ENCODE measurements at places on chromosomes 11 and 22. TPM values are rescaled to one million over a fixed set of nuclear protein-coding genes. Genes with fewer than 3 reads are reported as not detected.

GRCh38 chr11:134514354-134514951, 102.4 kb upstream of the B3GAT1 start:
- H3K27ac ChIP-seq: no peak overlapping the region
- H3K4me1 ChIP-seq: peaks cover 6% of the 10 kb centered on the region
- no peak for DNase-seq
- peaks cover 13% of the 10 kb centered on the region for H3K27me3 ChIP-seq
- H3K4me3 ChIP-seq: no peak overlapping the region
- no peaks in the 10 kb centered on the region for H3K36me3 ChIP-seq

GRCh38 chr11:9817191-9817590, 153.3 kb downstream of the SWAP70 start:
- no peak for DNase-seq
- H3K27ac ChIP-seq: no peak overlapping the region
- H3K27me3 ChIP-seq: no peaks in the 10 kb centered on the region
- H3K4me3 ChIP-seq: no peak overlapping the region

DNA sequence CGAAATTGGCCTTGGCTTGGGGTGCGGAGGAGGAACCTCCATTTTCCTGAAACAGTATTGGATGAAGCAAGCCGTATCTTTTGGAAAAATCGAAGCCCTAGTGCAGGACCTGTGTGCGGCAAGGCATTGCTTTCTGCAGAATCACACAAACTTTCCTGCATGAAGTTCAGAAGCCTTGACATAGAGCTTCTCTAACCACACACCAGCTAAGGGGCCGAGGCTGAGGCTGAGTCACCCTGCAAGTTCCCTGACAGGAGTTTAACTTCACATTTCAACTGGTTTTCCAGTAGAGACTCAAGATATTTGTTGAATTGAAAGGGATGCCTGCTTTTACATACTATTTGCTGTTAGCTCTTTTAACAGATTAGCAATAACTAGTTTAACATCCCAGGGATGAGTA, 67.8 kb downstream of the TCF20 start:
- H3K4me3 ChIP-seq: no peak overlapping the region
- no peaks in the 10 kb centered on the region for H3K36me3 ChIP-seq
- H3K27ac ChIP-seq: no peak overlapping the region
- peak; percentile 30 for DNase-seq

DNA sequence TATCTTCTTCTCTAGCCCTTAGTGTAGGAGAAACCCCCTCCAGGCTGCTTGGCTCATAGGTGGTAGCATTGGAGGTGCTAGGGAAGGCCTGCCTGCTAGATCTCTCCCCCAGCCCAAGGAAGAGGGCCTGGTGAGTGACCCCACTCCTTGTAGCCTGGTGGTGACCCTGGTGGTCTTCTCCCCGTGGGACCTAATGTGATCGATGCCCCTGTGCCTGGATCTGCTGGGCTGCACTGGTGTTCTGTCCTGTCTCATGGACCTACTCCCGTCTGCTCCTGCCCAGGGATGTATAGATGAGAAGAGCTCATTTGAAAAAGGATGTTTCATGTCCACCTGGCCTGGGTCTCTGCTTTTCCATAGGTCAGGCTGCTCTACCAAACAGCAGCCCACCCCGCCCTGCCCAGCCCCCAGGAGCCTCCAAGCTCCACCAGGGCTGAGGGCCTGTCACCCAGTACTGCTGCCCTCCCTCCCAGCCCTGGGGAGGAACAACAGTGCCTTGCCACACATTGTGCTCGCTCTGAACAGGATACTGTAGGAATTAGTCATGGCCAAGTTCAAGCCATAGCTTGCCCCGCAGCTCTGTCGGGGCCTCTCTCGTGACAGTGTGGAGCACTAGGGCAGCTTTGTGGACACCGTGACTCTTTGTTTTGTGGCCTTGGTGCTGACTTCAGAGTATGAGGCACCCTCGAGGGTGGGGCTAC, 19.7 kb downstream of the SLC37A2 start:
- H3K4me3 ChIP-seq: no peak overlapping the region
- H3K27ac ChIP-seq: no peak overlapping the region
- no peaks in the 10 kb centered on the region for H3K4me1 ChIP-seq
- H3K36me3 ChIP-seq: no peaks in the 10 kb centered on the region
- H3K27me3 ChIP-seq: no peaks in the 10 kb centered on the region

- no peaks in the 10 kb centered on the region for H3K4me1 ChIP-seq
- H3K36me3 ChIP-seq: peaks cover 71% of the 10 kb centered on the region
- no peak for DNase-seq
- no peak overlapping the region for H3K4me3 ChIP-seq
- H3K27ac ChIP-seq: no peak overlapping the region
- H3K27me3 ChIP-seq: no peaks in the 10 kb centered on the region
Measured at GRCh38 chr11:121053244-121053643, 29.3 kb downstream of the TBCEL start.

DNA sequence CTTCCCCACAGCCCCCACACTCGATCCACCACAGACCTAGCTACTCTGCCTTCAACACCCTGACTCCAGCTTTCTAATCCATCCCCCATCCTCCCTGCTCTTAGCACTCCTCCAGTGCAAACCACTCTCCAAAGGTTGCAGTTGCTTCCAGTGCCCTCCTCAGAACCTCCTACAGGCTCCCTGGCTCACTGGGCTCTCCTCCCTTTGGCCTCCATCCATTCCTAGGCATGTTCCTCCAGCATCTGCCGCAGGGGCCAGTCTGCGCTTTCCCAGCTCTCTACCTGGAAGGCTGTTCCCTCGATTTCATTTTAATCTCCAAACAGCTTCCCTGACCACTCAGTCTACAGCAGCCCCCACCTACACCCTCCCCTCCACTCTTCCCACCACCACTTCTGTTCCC, 133.8 kb downstream of the SPATA19 start:
- H3K27ac ChIP-seq: no peak overlapping the region
- no peaks in the 10 kb centered on the region for H3K27me3 ChIP-seq
- no peak for DNase-seq
- peaks cover 7% of the 10 kb centered on the region for H3K4me1 ChIP-seq

GRCh38 chr11:97557399-97557798, 1167.6 kb downstream of the JRKL start:
- H3K36me3 ChIP-seq: no peaks in the 10 kb centered on the region
- no peaks in the 10 kb centered on the region for H3K27me3 ChIP-seq
- peak; percentile 55 for DNase-seq
- H3K4me3 ChIP-seq: no peak overlapping the region

DNA sequence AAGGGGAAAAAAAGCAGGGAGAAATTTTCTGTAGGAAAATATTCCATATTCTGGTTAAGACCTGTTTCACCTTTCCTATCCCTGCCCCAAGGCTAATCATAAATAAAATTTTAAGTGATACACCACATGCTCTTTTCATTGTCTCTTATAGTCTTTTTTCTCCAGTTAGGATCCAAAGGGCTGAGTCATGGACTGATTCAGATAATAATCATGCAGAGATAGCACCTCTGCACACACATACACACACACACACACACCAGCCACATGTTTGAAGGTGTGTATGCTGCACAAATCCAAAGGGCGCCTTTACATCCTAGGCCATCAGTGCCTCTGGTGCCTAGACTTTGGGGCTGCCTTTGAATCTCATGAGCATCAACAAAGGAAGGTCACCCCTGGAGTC, 35.5 kb upstream of the CWF19L2 start:
- no peaks in the 10 kb centered on the region for H3K4me1 ChIP-seq
- no peak overlapping the region for H3K4me3 ChIP-seq
- no peaks in the 10 kb centered on the region for H3K27me3 ChIP-seq
- peak; percentile 2 for DNase-seq
- no peak overlapping the region for H3K27ac ChIP-seq

GRCh38 chr11:119974051-119974450, 163.9 kb downstream of the TRIM29 start:
- H3K27ac ChIP-seq: no peak overlapping the region
- H3K4me1 ChIP-seq: peaks cover 23% of the 10 kb centered on the region
- H3K36me3 ChIP-seq: no peaks in the 10 kb centered on the region
- H3K27me3 ChIP-seq: no peaks in the 10 kb centered on the region
- DNase-seq: no peak

PATE4 gene
- not detected for total RNA-seq

ZNF214 gene
- 7.9 TPM for total RNA-seq

GANAB gene
- total RNA-seq: 110 TPM

CEND1 gene
- 7.6 TPM for total RNA-seq

ARHGAP8 gene
- 1.3 TPM for total RNA-seq

Measured in cardiac muscle cell (in vitro differentiated cells and primary cell).